ENCODE measurements at places on chromosomes 6 and 20. TPM values are rescaled to one million over a fixed set of nuclear protein-coding genes. Genes with fewer than 3 reads are reported as not detected.

DNA sequence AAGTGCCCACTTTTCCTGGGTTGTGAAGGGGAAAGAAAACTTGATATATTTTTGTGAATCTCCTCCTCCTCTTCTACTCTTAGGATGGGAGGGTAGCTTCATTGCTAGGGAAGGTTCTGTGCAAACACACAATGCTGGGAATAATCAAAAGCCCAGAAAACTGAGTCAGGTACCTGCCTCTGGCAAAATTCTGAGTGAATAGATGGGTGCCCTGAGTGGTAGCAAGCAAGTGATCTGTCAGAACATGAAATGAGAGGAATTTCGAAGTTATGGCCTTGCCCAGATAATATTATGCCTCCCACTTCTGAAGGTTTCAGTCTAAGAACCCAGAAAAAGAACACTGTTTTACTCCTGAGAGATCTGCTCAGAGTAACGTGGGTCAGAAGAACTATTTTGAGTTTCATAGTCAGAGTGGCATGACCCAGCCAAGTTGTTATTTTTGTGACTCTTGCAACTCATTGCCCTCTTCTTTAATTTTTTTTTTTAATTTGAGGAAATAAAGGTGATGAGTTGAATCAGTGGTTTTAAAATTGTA lies 158.3 kb downstream of the BMP2 start:
- peaks cover 2% of the 10 kb centered on the region for H3K36me3 ChIP-seq
- H3K27ac ChIP-seq, result no peak overlapping the region
- DNase-seq, result no peak

DNA sequence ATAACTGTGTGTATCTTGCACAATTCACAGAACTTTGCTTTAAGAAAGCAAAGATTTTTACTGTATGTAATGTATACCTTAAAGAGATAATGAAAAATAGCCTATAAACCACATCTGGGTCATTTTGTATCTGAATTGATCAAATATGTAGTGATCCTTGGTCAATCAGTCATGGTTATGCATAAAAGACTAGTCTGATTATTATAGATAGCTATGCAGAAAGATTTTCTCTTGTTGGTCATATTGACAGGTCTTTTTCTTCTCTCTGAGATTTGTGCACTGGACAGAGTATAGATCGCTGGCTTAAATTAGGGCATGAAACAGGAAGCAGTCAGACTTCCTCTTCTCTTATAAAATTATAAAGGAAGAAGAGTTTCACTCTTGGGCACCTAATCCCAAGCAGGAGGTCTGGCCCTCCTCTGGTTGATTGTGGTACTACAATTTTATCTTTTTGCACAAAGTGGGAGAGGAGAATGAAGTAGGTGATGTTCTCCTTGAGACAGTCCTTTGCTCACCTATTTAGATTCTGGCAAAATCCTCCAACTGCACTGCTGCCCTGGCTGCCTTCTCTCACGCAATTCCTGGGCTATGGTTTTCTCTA lies 380.9 kb upstream of the RGS17 start:
- no peak for DNase-seq
- no peaks in the 10 kb centered on the region for H3K36me3 ChIP-seq
- H3K4me1 ChIP-seq, result no peaks in the 10 kb centered on the region
- no peak overlapping the region for H3K27ac ChIP-seq
- H3K27me3 ChIP-seq, result no peaks in the 10 kb centered on the region
- H3K4me3 ChIP-seq, result no peak overlapping the region

GRCh38 chr6:1018041-1018440 lies 293.9 kb upstream of the FOXQ1 start:
- peaks cover 3% of the 10 kb centered on the region for H3K27me3 ChIP-seq
- no peaks in the 10 kb centered on the region for H3K4me1 ChIP-seq
- H3K36me3 ChIP-seq, result no peaks in the 10 kb centered on the region
- no peak overlapping the region for H3K27ac ChIP-seq
- no peak for DNase-seq

- no peak overlapping the region for H3K27ac ChIP-seq
- peaks cover 13% of the 10 kb centered on the region for H3K27me3 ChIP-seq
- DNase-seq, result no peak
- H3K4me3 ChIP-seq, result no peak overlapping the region
- peaks cover 21% of the 10 kb centered on the region for H3K4me1 ChIP-seq
Observed at GRCh38 chr6:32107406-32107805, 1.7 kb downstream of the TNXB start.

GRCh38 chr20:20440886-20441658 lies 73.2 kb downstream of the INSM1 start:
- H3K36me3 ChIP-seq, result no peaks in the 10 kb centered on the region
- no peak overlapping the region for H3K27ac ChIP-seq
- no peaks in the 10 kb centered on the region for H3K27me3 ChIP-seq
- no peak for DNase-seq
- no peak overlapping the region for H3K4me3 ChIP-seq
- peaks cover 3% of the 10 kb centered on the region for H3K4me1 ChIP-seq

DNA sequence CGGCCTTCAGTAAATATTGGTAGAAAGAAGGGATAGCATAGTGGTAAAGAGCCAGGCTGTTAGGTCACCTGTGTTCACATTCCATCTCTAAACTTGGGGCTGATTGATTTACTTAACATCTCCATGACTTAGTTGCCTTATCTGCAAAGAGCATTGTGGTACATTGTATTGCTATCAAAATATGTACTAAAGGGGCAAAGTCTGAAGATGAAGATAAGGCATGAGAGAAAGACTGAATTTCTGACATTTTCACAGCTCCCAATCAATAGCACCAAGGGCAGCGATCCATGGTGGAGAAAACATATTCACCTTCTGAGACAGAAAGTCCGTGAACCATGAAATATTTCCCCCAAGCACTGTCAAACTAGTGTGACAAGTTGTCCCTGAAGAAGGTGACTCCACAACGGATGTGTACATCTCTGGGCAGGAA lies 223.3 kb upstream of the STXBP5 start:
- no peaks in the 10 kb centered on the region for H3K27me3 ChIP-seq
- DNase-seq, result no peak
- no peaks in the 10 kb centered on the region for H3K36me3 ChIP-seq
- no peak overlapping the region for H3K4me3 ChIP-seq
- no peaks in the 10 kb centered on the region for H3K4me1 ChIP-seq

DNA sequence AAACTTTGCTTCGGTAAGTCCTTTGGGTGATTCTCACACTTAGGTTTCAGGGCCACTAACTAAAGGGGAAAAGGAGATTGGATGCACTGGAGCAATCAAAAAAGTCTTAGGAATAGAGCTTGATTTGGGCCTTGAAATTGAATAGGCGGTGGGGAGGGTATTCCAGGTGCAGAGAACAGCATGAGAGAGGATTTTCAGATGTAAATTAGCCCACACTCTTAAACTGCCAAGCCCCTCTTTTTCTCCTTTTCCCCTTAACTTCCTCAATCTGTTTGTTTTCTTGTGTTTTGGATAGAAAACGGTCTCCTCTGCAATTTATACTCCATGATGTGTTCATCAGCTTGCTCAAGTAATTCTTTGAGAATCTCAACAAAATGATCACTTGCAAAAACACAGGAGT lies 62.1 kb upstream of the RIPOR2 start:
- peaks cover 48% of the 10 kb centered on the region for H3K4me1 ChIP-seq
- no peaks in the 10 kb centered on the region for H3K27me3 ChIP-seq
- H3K36me3 ChIP-seq, result peaks cover 13% of the 10 kb centered on the region
- no peak overlapping the region for H3K4me3 ChIP-seq
- no peak for DNase-seq

GRCh38 chr20:58237318-58238132 lies 9.1 kb upstream of the ANKRD60 start:
- H3K36me3 ChIP-seq, result peaks cover 13% of the 10 kb centered on the region
- H3K4me1 ChIP-seq, result peaks cover 21% of the 10 kb centered on the region
- DNase-seq, result no peak
- peak overlapping the region; percentile 82 for H3K4me3 ChIP-seq

DNA sequence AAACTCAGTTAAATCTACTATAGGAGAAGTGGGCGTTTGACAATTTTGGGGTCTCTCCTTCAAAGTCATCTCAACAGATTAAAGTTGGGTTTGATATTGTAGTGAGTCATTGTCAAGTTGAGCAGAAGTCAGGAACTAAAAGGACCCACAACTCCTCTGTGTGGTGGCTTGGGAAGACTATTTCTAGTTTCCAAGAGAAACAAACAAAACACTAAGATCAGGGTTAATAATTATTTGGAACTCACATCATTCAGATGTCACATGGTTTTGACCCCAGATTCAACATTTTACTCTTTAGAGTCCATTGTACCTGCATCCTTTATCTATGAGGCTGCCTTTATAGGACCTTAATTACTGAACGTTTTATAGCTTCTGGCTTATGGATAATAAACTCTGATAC lies 45.3 kb upstream of the TINAG start:
- no peaks in the 10 kb centered on the region for H3K4me1 ChIP-seq
- H3K27ac ChIP-seq, result no peak overlapping the region
- no peaks in the 10 kb centered on the region for H3K27me3 ChIP-seq
- no peaks in the 10 kb centered on the region for H3K36me3 ChIP-seq

DNA sequence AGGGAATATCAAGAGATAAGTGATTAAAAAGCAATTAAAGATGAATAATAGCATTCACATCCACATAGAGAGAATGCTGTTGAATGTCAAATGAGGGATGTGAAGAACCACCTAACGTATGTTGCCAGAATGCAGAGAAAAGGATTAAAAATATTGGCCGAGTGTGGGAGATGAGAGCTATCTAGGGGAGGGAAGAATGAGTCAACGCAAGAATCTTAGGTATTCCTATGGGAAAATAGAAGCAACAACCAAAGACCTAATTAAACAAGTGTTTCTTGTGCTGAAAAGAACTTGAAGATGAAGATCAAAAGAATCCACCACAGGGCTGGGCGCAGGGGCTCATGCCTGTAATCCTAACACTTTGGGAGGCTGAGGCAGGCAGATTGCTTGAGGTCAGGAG lies 12.2 kb upstream of the RSPH3 start:
- no peak overlapping the region for H3K4me3 ChIP-seq
- peaks cover 11% of the 10 kb centered on the region for H3K36me3 ChIP-seq
- no peak overlapping the region for H3K27ac ChIP-seq
- peaks cover 36% of the 10 kb centered on the region for H3K4me1 ChIP-seq

DNA sequence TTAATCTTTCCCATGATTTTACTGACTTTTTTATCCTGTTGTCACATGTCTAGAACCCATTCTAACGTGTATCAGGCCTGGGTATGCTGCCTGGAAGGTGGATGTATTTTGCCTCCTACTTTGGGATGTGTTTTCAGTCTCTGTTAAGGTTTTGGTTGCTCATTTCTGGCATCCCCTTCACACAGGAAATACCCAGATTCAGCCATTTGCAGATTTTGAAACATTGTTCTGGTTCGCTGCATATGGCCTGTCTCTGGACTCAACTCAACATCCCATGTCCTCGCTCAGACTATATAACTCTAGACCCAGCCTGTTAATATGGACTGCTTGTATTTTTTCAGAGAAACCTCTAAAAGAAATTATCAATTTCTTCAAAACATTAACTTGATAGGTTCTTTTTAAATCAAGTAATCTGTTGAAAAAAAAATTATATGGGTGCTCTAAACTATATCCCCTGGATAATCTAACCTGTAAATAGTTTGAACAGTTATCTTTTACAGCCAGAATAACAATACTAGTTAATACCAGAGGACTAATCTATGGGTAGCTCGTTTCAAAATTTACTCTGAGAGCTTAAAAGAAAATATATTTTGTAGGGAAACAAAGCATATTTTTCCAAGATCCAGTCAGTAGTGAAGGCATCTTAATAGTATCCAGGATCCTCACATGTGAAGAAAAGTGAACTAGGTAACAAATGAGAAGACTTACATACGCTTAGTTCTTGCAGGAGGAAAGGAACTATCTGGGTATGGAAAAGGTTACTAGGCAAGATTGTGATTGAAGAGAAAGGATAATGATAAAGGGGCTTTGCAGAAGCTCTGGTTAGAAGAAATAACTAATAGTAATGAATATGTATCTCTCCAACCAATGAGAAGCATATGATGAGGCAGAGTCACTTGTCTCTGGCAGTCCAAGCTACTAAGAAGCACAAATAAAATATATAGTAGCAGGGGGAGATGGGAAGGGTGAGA lies 23.4 kb upstream of the HLA-DQB1 start:
- peaks cover 2% of the 10 kb centered on the region for H3K36me3 ChIP-seq
- H3K4me3 ChIP-seq, result no peak overlapping the region
- no peak for DNase-seq
- peaks cover 26% of the 10 kb centered on the region for H3K4me1 ChIP-seq

DNA sequence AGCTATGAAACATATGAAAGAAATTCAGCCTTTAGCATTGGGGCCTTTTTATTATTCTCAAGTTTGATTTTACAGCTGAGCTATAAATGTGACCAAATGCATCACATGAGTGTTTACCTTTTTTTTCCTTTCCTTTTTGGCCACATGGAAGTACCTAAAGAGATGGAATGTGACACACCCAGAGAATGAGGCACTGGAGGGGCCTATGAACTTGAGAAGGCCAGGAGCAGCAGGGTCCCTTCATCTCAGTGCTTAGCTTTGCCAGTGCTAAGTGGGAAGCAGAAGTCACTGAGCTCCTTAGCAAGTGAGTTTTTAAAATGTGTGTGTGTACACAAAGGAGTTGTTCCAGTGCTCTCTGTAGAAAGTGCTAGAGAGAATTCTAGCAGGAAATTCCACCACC lies 44.7 kb downstream of the RREB1 start:
- H3K27ac ChIP-seq, result no peak overlapping the region
- peaks cover 73% of the 10 kb centered on the region for H3K4me1 ChIP-seq
- no peak overlapping the region for H3K4me3 ChIP-seq
- no peak for DNase-seq

- peaks cover 21% of the 10 kb centered on the region for H3K36me3 ChIP-seq
- H3K27ac ChIP-seq, result no peak overlapping the region
- H3K4me3 ChIP-seq, result no peak overlapping the region
- DNase-seq, result no peak
- no peaks in the 10 kb centered on the region for H3K27me3 ChIP-seq
- H3K4me1 ChIP-seq, result peaks cover 28% of the 10 kb centered on the region
Observed at GRCh38 chr20:63202021-63202420, 13.9 kb downstream of the YTHDF1 start.

- H3K4me1 ChIP-seq, result peaks cover 73% of the 10 kb centered on the region
- H3K4me3 ChIP-seq, result no peak overlapping the region
- peak overlapping the region; percentile 91 for H3K27ac ChIP-seq
Observed at GRCh38 chr6:111714416-111715270, 109.0 kb upstream of the TRAF3IP2 start.

DNA sequence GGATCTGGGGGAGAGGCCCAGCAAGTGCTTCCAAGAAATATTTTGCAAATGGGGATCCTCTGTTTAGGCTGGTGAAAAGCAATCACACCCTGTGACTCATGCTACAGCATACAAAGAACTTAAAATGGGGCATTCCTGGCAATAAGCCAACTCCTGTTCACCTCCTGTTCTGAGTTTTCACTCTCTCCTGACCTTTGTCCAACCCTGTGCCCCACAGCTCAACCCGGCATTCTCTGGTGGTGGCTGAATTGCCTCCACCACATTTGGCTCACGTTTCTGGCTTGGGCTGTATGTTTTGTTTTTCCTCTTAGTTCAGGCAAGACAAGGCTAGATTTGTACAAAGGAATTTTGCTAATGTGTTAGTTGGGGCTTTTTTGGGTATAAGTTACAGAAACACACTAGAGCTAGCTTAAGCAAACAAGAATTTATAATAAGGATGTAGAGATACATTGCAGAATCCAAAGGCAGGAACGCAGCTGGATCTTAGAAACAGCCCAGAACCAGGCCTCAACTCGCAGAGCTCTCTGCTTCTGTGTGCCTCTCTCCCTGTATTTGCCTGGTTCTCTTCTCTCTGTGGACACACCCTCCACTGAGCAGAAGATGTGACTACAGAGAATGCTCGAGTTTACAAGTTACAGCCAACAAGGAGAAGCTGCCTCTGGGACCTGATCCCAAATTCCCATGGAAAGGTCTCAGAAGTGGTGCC lies 9.4 kb downstream of the ABCC10 start:
- no peak overlapping the region for H3K4me3 ChIP-seq
- H3K27me3 ChIP-seq, result no peaks in the 10 kb centered on the region
- peak overlapping the region; percentile 25 for H3K27ac ChIP-seq
- H3K4me1 ChIP-seq, result peaks cover 11% of the 10 kb centered on the region
- no peak for DNase-seq

PGC gene
- total RNA-seq, result not detected

RAET1L gene
- not detected for total RNA-seq

DOK5 gene
- total RNA-seq, result 4.1 TPM

ADGB gene
- not detected for total RNA-seq

NRM gene
- 19.7 TPM for total RNA-seq
